ENCODE measurements at places on chromosomes 7 and 10. TPM values are rescaled to one million over a fixed set of nuclear protein-coding genes. Genes with fewer than 3 reads are reported as not detected.

The DRGX gene
- total RNA-seq: not detected

The MRPS33 gene
- total RNA-seq: 31.8 TPM

The TDRD1 gene
- total RNA-seq: 0.52 TPM

The STEAP4 gene
- total RNA-seq: 3.7 TPM

All from skeletal muscle tissue (tissue), 5 donors.